Activated T-cell treated with anti-CD3 and anti-CD28 coated beads for 24 hours (primary cell): ENCODE measurements at places on chromosomes 2 and 18.

GRCh38 chr2:39998617-39999016 lies 219.6 kb upstream of the THUMPD2 start:
- no peak for DNase-seq

GRCh38 chr18:22026889-22027288 lies 142.5 kb upstream of the GATA6 start:
- DNase-seq = no peak

DNA sequence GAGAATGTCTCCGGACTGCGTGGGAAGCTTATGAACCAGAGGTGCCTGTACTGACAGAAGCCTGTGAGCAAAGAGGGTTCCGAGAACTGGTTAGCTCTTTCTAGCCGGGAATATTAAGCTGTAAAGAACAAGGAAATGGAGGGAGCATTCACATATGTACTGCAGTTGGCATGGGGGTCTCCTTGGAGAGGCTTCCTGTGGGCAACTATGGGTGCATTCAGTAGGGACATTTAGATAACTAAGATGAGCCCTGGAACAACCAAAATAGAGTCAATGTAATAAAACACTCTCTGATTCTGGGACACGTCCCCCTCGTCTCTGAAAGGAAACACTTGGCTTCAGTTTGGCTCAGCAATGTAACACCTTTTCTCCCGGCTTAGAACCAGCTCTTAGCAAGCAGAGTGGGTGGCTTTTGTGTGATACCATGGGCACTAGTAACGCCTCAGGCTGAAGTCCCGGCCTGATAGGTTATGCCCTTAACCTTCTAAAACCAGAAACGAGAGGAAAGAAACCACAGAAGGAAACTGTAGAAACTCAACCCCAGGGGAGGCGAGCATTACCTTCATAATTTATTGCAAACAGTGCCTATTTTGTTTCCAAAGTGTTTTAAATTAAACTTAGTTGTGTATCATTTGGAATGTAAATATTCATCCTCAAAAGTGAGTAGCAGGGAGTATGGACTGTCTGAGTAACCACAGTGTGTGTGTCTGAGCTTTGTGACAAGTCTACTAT lies 48.8 kb upstream of the LPIN2 start:
- peak; percentile 36 for DNase-seq

- DNase-seq = no peak
Observed at GRCh38 chr2:45699032-45699658, 47.7 kb downstream of the PRKCE start.

DNA sequence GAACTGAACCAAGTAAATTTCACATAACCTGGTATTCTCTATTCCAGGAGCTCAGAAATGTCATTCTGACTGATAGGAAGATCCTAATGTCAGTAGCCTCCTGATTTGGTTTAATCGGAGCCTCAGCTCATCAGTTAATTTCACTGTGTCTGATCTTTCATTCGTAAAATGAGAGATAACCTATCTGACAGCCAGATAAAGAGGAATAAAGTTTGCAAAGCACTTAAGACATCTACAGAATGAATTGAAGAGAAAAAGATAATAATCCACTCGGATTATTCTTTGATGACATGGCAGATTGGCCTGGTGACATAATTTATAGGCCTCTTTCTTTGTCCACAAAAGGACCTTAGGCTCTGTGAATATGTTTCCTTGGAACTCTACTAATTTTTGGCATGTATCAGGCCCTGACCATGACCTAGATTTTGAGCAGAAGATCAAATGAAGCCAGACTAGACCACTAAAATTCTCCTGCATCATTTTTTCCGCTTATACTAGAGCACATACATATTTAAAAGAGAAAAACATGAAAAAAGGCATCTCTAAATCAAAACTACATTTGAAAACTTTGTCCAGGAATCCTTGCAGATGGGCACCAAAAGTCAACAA lies 312.4 kb downstream of the MTX2 start:
- DNase-seq = no peak
